Ascending aorta (tissue), 2 donors: ENCODE measurements at places on chromosomes 13 and 19. TPM values are rescaled to one million over a fixed set of nuclear protein-coding genes. Genes with fewer than 3 reads are reported as not detected.

CFD gene
- 1,680 TPM for total RNA-seq

STOML3 gene
- not detected for total RNA-seq

SULT2A1 gene
- total RNA-seq, result 2.1 TPM

CKM gene
- not detected for total RNA-seq

ZNF541 gene
- total RNA-seq, result not detected

CYP4F12 gene
- 17.2 TPM for total RNA-seq

CYP2S1 gene
- total RNA-seq, result not detected

KIR2DL3 gene
- not detected for total RNA-seq

PTH2 gene
- total RNA-seq, result not detected

ARHGAP33 gene
- total RNA-seq, result 8.7 TPM

ZNF235 gene
- total RNA-seq, result 6.6 TPM

ZNF587 gene
- total RNA-seq, result 12.9 TPM

NLRP9 gene
- not detected for total RNA-seq

DOCK6 gene
- total RNA-seq, result 140 TPM

RDH8 gene
- total RNA-seq, result not detected

SEMA6B gene
- total RNA-seq, result 80.6 TPM

ZNF878 gene
- not detected for total RNA-seq

MISP gene
- not detected for total RNA-seq

YJEFN3 gene
- total RNA-seq, result 3.5 TPM

THSD1 gene
- total RNA-seq, result 27.4 TPM

KATNAL1 gene
- total RNA-seq, result 13.2 TPM

ZNF91 gene
- total RNA-seq, result 28.5 TPM

SHISA7 gene
- total RNA-seq, result 0.85 TPM

DBP gene
- 0.21 TPM for total RNA-seq

CCDC124 gene
- 43.3 TPM for total RNA-seq

PABPC3 gene
- not detected for total RNA-seq

KLF5 gene
- total RNA-seq, result 1.3 TPM

BEST2 gene
- total RNA-seq, result not detected

ZNF808 gene
- 9.0 TPM for total RNA-seq
